Hepatocyte (in vitro differentiated cells): ENCODE measurements at places on chromosomes 11 and 22.

GRCh38 chr22:19759427-19760057 lies 1.0 kb upstream of the TBX1 start:
- DNase-seq, result no peak

- peak; percentile 54 for DNase-seq
Observed at GRCh38 chr22:28034760-28035401, 115.8 kb upstream of the PITPNB start.

DNA sequence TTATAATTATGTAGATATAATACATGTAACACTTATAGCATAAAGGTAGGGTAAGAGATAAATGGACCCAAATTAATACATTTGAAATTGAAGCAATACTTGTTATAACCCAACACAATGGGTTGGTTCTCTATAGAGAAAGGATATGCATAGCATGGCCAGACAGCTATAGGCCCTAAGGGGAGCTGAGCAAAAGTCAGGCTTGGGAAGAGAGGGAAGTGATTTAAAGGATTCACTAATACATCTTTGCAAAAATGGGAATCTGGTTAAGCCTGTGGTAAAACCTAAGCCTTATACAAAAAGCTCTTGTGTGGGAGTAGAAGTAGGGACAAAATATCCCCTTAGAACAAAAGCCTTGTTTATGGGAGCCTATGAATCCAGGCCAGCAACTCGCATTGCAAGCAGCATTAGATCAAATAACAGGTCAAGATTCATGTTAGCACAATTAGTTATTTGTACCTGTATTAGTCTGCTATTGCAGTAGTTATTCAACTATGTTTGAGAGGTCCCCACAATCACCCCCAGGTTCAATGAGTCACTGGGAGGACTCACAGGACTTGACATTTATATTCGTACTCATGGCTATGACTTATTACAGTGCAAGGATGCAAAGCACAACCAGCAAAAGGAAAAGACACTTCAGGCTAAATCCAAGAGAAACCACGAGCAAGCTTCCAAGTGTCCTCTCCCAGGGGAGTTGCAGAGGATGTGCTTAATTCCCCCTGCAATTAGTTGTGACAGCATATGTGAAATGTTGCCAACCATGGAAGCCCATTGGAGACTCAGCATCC lies 144.7 kb upstream of the LMO1 start:
- DNase-seq, result no peak

DNA sequence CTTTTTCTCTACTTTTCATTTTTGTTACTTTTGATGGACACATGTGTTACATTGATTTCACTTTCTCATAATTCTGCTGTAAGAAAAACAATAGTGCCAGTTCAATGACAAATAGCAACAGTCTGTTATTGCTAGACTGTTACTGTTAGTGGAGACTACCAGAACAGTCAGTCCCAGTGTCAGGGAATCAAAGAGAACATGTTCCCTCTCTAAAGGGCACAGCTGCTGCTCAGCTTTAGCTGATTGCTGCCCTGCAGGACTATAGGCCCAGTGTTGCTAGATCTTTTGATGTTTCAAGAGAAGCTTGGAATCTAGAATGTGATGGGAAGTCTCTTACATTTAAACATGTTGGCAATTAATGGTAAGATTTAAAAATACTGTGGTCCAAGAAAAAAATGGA lies 3.4 kb downstream of the BIRC3 start:
- DNase-seq, result no peak

- DNase-seq, result no peak
Observed at GRCh38 chr22:37209140-37209845, 3.0 kb downstream of the SSTR3 start.

GRCh38 chr11:59185386-59185945 lies 13.5 kb downstream of the DTX4 start:
- peak; percentile 29 for DNase-seq

DNA sequence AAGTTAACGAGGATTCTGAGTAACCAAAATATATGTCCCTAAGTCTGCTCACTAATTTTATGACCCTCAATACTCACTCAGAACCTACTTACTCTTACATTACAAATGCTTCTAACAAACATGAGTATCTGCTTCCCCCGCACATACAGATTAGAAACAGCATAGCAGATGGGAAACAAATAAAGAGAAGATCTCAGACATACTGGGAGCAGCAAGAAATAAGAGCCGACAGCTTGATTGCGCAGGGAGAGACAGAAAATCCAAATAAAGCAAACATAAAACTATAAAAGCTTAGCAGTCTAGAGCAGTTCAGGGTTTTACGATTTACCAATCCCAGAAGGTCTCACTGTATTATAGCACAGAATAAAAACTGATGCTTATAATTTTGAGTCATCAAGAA lies 89.1 kb upstream of the DBX1 start:
- peak; percentile 18 for DNase-seq

- DNase-seq, result no peak
Observed at GRCh38 chr22:37884420-37884819, 21.7 kb upstream of the MICALL1 start.

DNA sequence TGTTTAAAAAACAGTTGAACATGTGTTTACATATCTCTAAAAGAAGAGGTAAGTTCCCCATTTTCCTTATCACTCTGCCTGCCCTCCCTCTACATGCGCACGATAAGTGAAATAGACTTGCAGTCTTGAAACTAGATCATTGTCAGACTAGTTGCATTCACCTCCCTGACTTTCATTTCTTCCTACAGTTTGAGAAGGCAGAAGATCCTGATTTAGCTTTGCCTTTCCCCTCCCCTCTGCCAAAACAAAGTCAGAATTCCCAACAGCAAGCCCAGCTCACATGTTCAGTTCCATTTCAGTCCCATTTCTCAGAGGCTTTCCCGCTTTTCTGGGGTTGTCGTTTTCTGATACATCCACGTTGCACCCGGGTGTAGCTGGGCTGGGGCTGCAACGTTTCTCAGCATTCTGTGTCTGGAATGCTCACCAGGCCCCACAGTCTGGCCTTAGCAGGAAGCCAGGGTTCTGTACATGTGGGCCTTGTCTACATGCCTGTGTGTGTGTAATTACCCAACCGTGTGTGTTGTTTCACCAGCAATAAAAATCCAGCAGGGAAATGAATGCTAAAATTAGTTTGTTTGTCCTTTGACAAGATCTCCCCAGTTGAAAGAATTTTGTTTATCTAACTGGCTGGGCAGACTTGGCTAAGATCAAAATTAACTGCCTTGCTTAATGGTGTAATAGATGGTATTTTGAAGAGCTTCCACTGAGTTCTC lies 179.2 kb downstream of the DBX1 start:
- peak; percentile 68 for DNase-seq

DNA sequence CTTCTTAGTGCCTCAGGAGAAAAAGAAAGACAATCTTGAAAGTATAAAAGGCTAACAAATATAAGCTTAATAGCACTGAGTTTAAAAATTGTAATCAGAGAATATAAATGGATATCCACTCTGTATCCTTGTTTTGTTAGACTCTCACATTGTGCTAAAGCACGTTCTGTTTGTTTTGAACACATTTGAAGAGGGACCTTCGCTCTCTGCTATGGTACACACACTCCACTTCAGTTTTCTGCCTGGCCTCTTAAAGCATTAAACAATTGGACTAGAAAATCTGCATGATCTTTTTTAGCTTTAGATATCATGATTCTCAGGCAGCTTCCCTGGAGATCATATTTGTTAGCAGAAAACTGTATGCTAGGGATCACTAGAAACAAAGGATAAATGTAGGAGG lies 40.3 kb upstream of the PGR start:
- no peak for DNase-seq

DNA sequence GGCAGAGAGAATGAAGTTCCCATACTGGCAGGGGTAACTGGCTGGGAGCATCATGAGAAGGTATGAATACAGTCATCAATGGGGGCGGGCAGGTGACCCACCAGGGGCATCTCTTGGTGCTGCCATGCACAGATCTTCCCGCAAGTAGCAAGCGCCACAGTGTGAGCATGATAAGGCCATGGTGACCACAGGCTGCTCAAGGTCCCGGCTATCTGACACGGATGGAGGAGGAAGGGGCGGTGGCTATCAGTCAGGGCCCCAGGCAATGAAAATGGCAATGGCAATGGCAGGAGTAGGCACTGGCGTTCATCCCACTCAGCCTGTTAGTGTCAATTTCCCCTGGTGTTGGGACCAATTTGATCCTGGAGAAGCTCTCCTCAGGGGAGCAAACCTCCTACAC lies 21.6 kb downstream of the ASCL2 start:
- DNase-seq, result no peak

GRCh38 chr22:19597399-19597735 lies 73.2 kb upstream of the CLDN5 start:
- DNase-seq, result no peak

- DNase-seq, result no peak
Observed at GRCh38 chr11:76185511-76185910, 20.8 kb downstream of the WNT11 start.

- no peak for DNase-seq
Observed at GRCh38 chr11:24238771-24239645, 257.8 kb upstream of the LUZP2 start.

- no peak for DNase-seq
Observed at GRCh38 chr22:40613067-40613466, 23.5 kb downstream of the MRTFA start.

DNA sequence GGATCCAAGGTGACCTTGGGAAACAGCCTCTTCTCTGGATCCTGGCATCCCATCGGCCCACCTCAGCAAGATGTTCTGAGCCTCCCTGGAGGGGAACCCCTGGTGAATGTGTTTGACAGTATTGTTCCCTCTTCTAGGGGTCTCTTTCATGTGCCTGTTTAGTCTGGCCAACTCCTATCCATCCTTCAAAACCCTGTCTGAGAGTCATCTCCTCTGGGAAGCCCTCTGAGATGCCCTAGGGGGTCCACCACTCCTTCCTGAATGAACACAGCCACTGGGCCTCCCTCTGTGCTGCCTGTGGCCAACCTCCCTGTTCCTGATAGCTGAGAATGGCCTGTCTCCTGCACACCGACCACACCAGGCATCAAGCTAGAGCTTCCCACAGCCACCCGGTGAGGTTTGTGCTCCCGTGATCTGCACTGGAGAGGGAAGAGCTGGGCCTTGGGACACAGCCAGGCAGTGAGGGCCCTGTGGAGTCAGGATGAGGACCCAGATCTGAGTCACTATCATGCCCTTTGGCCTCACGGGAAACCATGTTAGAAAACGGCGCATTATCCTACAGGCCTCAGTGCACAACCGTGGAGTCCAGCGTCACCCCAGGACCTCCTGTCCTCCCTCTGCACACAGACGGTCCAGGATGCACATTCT lies 8.8 kb downstream of the WNT7B start:
- no peak for DNase-seq

- no peak for DNase-seq
Observed at GRCh38 chr22:46416891-46417580, 81.5 kb downstream of the TRMU start.

- no peak for DNase-seq
Observed at GRCh38 chr11:110513846-110514437, 84.2 kb downstream of the FDX1 start.

GRCh38 chr11:22138264-22138663 lies 54.6 kb upstream of the ANO5 start:
- DNase-seq, result no peak

GRCh38 chr11:9273376-9274336 lies 8.5 kb upstream of the DENND5A start:
- DNase-seq, result no peak

DNA sequence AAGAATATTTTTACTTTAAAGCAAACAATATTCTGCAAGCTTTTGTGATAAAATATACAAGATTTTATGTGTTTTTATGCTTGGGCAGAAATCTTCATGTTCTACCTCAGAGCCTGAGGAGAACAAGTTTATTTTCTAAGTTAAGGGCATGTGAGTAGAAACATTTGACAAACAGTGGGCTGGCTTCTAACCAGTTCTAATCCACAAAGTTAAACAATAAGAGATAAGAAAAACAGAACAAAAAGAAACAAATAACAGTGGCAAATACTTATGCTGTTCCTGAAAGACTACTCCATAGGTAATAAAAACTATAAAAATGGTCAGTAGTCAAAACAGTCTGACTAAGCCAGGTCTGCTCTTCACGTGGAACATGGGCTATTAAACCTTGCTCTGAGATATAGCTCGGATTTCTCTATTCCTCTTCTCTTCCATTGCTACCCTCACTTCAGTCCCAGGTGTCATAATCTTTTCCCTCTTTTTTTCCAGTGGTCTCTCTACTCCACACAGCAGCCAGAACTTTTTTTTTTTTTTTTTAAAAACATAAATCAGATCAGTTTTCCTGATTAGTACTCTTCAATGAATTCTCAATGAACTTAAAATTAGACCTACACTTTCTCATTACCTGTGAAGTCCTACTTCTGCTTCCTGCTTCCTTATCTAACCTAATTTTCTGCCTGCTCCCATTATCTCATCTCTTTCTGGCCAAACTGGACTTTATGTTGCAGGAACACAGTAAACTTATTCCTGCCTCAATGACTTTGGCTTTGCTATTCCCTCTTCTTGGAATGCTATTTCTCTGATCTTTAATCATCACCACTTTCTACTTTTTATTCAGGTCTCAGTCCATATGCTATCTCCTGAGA lies 671.1 kb upstream of the CCDC90B start:
- no peak for DNase-seq
